ENCODE measurements at places on chromosomes 3 and 15.
A peak's percentile ranks its signal among the peaks of the same experiment; 100 is the strongest.

- DNase-seq, result no peak
Measured at GRCh38 chr3:107446706-107447105, 69.5 kb downstream of the CCDC54 start.

DNA sequence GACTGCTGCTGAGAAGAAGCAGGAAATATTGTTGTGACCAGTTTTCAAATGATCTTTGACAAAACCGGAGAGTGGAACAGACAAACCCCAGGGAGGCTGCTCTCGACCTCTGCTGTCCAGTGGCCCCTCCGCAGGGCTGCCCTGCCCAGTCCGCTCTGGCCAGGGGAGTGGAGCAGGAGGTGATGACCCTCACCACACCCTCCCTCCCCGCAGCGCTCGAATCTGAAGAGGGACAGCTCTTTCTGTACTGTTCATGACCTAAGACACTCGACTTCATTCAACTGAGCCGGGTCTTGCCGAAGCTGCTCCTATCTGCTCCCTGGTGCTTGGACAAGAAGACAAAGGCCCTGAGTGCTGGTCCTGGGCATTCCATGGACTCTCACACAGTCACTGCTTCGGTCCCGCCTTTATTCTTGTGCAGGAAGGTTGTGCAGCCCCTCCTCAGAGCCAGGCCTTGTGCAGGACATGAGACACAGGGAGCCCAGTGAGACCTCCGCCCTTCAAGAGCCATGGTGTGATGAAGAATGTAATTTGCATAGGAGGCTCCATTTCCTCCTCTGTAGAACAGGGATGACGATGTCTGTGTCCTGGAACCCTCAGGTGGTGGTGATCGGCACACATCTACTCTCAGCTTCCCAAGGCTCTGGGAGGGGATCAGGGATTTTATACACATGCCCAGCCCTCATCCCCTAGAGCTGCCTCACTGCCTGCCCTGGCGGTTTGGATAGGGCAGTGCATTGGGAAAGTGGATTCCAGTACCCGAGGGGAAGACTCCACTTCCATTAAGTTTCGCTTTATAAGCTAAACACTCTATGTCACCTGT lies 97.1 kb upstream of the PRR20G start:
- DNase-seq, result no peak

GRCh38 chr15:64251121-64251520 lies 88.3 kb upstream of the PPIB start:
- no peak for DNase-seq

GRCh38 chr15:41862515-41863116 lies 24.0 kb downstream of the PLA2G4B start:
- no peak for DNase-seq

- DNase-seq, result peak; percentile 90
Measured at GRCh38 chr3:49133226-49133951, 539 bp upstream of the LAMB2 start.

GRCh38 chr3:182793663-182794454 lies 555 bp downstream of the ATP11B start:
- peak; percentile 75 for DNase-seq

GRCh38 chr15:66452420-66452819 lies 45.1 kb downstream of the SNAPC5 start:
- DNase-seq, result no peak

DNA sequence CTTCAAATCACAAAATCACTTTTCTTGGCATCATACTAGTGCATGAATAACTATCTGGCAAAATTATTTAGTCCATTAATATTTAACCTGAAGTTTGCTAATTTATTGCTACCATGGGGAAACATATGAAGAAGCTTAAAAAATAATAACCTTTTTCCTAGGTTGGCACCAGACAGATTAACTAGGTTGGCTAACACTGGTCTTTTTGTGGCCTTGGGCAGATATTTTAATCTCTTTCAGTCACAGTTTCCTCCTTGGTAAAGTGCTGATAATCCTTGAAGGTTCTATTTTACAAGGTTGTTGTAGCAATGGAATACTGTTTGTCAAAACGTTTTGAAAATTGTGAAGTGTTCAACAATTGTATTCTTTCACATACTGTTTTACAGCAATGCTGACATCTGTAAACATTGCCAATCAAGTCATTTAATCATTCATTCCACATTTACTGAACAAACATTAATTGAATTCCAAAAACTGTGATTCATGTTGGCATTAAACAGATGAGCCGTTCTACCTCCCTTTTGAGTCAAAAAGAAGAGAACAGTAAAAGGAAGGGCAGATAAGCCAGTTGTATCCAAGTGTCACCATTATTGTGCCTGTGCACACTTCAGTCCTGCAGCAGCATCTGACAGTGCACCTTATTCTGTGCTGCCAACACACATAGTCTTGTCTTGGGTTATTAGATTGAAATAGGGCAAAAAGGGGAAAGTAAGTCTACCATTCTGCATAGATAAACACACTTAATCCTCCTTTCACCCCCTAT lies 21.9 kb downstream of the EPHA6 start:
- no peak for DNase-seq

DNA sequence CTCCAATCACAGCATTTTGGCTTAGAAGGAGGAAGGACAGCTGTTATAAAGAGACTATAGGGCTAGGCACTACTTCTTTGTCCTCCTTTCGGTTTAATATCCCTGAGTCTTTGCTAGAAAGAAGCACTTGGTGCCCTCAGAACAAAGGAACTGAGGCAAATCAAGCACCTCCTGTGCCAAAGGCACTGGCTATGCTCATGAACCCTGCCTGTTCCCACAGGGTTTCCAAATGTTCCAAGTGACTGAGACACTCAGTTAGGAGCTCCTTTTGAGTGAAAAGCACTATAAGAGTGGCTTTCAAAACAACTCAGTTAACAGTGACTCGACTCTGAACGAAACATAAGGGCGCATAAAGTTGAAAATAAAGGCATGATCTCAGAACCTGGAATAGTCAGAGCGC lies 25.0 kb downstream of the TBC1D2B start:
- no peak for DNase-seq

DNA sequence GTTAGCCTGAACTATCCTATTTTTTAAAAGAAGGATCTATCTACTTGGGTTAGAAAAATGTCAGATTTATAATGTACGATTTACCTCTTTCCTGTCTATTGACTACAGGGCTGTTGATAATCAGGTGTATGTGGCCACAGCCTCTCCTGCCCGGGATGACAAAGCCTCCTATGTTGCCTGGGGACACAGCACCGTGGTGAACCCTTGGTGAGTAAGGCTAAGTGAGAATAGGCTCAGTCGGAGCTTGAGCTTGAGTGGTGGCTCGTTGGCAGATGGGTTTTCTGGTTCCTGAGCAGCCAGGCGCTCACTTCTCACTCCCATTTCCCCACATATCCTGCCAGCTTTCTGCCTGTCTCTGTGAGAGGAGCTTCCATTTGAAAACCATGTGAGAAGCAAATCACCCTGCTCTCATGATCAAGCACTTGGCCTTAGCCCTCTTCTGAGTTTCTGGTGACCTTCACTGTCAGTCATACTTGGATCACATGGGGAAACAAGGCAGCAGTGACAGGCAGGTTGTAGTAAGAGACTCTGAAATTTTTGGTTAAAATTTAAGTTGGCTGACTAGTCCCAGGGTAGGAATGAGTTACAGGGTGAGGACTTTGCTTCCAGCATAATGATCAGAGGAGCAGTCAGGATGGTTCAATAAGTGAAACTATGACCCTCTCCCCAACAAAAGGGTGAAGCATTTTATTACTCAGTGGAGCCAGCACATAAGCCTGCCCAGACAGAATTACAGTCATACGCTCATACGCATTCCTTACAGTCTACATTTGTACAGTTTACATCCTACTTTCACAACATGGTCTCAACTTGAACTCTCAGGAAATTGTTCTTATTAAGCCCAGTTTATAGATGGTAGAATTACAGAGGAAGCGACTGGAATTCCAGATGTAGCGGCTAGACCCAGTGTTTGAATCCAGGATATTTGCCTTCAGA lies 18.0 kb downstream of the NIT2 start:
- no peak for DNase-seq

- DNase-seq, result peak; percentile 53
Measured at GRCh38 chr15:25739687-25740121, 123.4 kb downstream of the ATP10A start.

GRCh38 chr3:122301063-122301462 lies 24.0 kb upstream of the CSTA start:
- no peak for DNase-seq

GRCh38 chr3:64039332-64039731 lies 16.0 kb upstream of the PSMD6 start:
- no peak for DNase-seq

DNA sequence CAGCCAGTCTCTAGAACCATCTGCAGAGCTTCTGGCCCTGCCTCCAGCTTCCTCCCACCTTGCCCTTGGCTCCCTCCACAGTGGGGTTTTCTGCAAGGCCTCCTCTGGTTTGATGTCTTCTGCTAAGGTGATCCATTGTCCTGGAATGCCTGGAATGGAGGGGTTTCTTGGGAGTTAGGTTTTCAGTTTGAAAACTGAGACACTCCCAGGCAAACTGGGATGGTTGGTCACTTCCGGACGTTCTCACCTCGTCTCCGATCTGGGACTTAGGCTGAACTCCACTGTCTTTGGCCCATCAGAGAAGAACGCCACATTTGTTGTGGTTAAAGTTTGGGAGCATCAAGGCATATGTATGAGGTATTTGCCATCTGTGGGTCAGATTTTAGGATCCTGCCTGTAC lies 77.4 kb upstream of the KLHL25 start:
- DNase-seq, result no peak

DNA sequence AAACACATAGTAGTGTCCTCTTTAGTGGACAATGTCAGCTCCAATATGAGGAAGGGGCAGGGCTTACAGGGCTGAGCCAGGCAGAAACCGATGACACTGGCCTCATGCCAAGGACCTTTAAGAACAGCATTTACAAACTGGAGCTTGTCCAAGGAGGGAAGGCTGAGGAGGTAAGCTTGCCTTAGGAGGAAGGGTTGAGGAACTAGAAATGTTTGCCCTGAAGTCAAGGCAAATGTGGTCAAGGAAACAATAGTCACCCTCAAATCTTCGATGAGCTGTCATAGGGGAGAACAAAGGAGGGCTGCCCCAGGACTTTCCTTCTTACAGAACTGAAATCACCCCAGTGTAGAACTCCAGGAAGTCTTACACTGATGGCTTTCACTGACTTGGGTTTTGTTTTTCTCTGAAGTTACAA lies 136.4 kb downstream of the LIPC start:
- DNase-seq, result no peak

GRCh38 chr3:134473868-134474546 lies 11.8 kb downstream of the ANAPC13 start:
- DNase-seq, result peak; percentile 29

GRCh38 chr3:51436998-51437639 lies 46.0 kb downstream of the RBM15B start:
- DNase-seq, result no peak

GRCh38 chr3:151869181-151869580 lies 4.3 kb upstream of the SUCNR1 start:
- DNase-seq, result no peak

- no peak for DNase-seq
Measured at GRCh38 chr3:72174890-72175289, 389.9 kb upstream of the PROK2 start.

- DNase-seq, result no peak
Measured at GRCh38 chr15:101391431-101391830, 96.4 kb upstream of the SNRPA1 start.

DNA sequence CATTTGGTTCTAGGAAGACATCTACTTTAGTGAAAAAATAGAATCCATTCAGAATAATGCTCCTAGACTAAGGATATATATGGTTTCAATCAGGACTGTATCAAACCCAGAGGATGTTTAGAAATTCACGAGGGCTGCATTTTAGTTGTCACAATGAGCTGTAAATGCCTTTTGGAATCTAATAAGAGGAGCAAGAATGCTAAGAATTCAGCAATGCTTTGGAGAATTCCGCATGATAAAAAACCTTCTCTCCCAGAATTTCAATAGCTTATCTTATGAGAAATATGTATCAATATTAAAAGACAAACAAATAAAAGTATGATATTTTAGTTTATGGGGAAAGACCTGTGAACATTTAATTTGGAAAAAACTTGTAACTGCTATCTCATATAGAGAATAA lies 885.1 kb downstream of the ZPLD1 start:
- no peak for DNase-seq

- DNase-seq, result no peak
Measured at GRCh38 chr3:8561370-8561769, 59.7 kb downstream of the LMCD1 start.

GRCh38 chr3:158407844-158408517 lies 163.0 kb upstream of the MLF1 start:
- no peak for DNase-seq

DNA sequence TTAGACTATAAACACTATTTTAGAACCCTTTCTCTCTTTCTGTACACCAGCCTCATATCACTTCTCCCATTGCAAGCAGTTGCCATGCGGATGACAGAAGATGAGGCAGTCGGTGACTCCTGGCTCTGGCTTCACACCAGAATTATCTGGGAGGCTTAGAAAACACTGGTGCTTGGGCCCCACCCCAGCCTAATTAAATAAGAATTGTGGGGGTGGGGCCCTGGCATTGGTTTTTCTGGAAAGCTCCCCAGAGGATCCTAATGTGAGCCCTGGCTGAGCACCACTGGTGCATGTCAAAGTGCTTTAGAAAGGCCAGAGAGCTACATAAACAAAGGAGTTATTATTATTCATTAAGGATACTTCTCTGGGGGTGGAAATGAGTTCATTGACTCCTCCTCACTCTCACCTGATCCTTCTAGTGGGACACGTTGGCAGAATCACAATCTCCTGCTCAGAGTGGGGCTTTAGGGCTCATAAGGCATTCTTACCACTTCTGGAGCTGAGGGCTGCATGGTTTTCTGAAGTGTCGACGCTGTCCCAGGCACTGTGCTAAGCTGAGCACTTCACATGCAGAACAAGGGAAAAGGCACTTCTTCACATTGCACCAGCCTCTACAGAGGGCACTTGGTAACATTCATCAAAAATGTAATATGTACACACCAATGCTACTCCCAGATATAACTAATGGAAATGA lies 188.5 kb upstream of the TLE3 start:
- DNase-seq, result no peak

DNA sequence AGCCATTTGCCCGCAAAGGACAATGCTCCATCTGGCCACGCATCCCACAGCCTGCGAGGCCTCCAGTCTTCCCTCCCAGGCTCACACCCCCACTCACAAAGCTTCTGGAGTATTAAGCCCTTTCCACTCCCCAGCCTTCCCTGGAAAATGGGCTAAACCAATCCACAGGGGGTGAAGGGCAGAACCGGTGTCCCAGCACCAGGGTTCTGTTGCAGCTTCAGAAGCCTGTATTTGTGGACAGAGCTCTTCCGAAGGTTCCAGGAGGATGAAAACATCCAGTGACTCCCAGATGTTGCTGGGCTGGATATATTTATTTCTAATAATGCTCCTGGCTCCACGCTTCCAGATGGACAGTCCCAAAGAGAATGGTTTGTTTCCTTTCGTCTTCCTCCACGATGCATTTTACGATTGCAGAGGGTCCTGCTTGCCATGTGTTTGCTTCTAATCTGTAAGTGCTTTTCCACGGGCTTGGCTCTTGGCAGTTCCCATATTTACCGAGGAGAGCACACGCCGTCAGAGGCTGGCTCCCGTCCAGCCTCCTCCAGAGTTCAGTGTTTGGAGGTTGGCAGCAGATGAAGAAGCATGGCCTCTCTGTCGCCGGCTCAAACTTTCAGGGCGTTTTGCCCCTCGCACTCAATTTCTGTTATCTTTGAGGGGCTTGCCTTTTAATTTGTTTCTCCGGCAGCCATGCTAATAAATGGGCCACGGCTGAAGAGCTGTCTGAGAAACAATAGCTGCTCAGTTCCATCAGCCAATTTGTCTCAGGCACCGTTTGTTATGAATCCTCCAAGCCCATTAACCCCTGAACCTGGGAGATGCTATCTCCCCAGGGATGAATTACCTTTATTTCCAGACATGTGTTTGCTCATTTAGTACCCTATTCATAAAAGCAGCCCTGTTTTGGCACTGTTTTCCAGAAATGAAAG lies 367.9 kb upstream of the PROK2 start:
- DNase-seq, result peak; percentile 53

- DNase-seq, result peak; percentile 39
Measured at GRCh38 chr15:22786868-22787698, 639 bp downstream of the NIPA1 start.
